ENCODE measurements at places on chromosomes 3 and 15.
A peak's percentile ranks its signal among the peaks of the same experiment; 100 is the strongest.

GRCh38 chr3:187677604-187678003, 7.4 kb upstream of the SST start:
- H3K27ac ChIP-seq, result no peak overlapping the region
- H3K4me3 ChIP-seq, result no peak overlapping the region
- H3K4me1 ChIP-seq, result no peaks in the 10 kb centered on the region
- no peak for DNase-seq
- H3K36me3 ChIP-seq, result no peaks in the 10 kb centered on the region
- no peaks in the 10 kb centered on the region for H3K27me3 ChIP-seq

DNA sequence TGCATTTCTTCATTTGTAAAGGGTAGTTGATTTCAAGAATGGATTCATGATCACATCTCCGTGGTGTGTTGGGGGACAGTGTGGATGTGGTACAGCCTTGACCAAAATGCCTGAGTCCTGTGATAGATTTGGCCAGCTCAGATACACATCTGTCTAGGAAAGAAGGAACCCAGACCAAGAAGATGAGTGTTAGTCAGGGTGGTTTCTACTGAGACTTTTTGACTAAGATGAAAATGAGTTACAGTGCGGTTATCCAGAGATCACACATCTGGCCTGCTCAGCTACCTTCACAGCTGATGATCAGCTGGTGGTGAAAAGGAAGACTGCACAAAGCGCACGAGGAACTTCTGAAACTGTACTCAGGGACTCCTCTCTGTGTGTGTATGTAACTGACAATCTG, 68.0 kb downstream of the FNDC3B start:
- no peaks in the 10 kb centered on the region for H3K27me3 ChIP-seq
- peak overlapping the region; percentile 56 for H3K4me3 ChIP-seq
- H3K4me1 ChIP-seq, result peaks cover 77% of the 10 kb centered on the region
- H3K27ac ChIP-seq, result peak overlapping the region; percentile 42

GRCh38 chr3:136626493-136626892, 125.7 kb downstream of the STAG1 start:
- DNase-seq, result no peak
- H3K27ac ChIP-seq, result no peak overlapping the region
- no peaks in the 10 kb centered on the region for H3K4me1 ChIP-seq
- H3K4me3 ChIP-seq, result no peak overlapping the region
- H3K27me3 ChIP-seq, result no peaks in the 10 kb centered on the region

DNA sequence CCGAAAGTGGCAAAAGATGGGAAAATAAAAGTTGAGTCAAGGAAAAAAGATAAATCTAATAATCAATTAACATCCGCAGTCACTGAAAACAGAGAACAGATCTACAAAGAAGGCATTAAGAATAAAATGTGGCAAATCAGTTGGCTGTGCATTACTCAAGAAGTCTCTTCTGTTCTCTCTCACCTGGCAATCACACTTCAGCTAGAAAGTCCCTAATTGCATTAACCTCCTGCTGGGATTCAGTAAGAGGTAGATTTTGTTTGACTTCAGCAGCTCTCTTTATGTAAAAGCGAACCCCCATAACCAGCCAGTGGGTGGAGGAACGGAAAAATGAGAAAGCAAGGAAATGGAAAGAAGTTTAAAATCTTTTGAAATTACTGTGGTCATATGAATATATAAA, 94.7 kb upstream of the PLXND1 start:
- no peak overlapping the region for H3K27ac ChIP-seq
- H3K4me3 ChIP-seq, result no peak overlapping the region
- no peaks in the 10 kb centered on the region for H3K36me3 ChIP-seq
- H3K27me3 ChIP-seq, result no peaks in the 10 kb centered on the region

DNA sequence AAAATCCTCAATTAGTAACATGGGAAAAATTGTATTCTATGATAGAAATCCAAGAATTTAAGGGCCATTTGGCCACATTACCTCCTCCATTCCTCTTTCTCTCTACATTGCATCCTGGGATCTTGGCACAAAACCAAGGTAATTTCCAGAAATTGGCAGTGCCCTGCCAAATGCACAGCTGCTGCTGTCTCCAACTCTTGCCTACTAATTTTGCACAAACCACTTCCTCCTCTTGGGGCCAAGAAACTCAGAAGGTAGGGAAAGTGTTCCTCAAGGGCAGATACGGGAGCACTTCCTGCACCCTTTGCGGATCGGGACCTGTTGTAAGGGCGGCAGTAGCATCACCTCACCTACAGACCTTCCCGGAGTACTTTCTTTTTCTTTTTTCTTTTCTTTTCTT, 57.8 kb downstream of the MAP3K13 start:
- H3K27me3 ChIP-seq, result no peaks in the 10 kb centered on the region
- H3K4me3 ChIP-seq, result no peak overlapping the region
- H3K27ac ChIP-seq, result no peak overlapping the region
- no peaks in the 10 kb centered on the region for H3K4me1 ChIP-seq
- DNase-seq, result no peak

- H3K36me3 ChIP-seq, result no peaks in the 10 kb centered on the region
- DNase-seq, result no peak
- no peaks in the 10 kb centered on the region for H3K27me3 ChIP-seq
- no peak overlapping the region for H3K4me3 ChIP-seq
- H3K27ac ChIP-seq, result no peak overlapping the region
Measured at GRCh38 chr15:52100807-52101442, 11.7 kb downstream of the BCL2L10 start.

- no peak overlapping the region for H3K4me3 ChIP-seq
- H3K4me1 ChIP-seq, result no peaks in the 10 kb centered on the region
- H3K27me3 ChIP-seq, result no peaks in the 10 kb centered on the region
- DNase-seq, result no peak
Measured at GRCh38 chr3:95184038-95184437, 1121.2 kb downstream of the NSUN3 start.

DNA sequence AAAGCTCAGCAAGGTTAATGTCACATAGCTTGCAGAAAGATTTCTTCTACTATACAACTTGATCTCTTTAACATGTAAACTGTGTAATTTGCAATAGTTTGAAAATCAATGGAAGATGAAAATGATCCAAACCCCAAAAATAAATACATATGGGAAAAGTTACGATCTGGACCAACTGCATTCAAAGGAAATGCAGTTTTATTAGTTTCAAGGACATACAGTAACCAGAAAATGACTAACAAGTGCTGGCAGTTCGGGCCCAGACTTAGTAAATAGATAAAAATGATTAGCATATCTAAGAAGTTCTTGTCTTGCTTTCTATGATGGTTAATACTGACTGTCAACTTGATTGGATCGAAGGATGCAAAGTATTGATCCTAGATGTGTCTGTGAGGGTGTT, 37.3 kb upstream of the LEKR1 start:
- H3K27me3 ChIP-seq, result no peaks in the 10 kb centered on the region
- H3K36me3 ChIP-seq, result no peaks in the 10 kb centered on the region
- H3K4me1 ChIP-seq, result peaks cover 8% of the 10 kb centered on the region
- H3K4me3 ChIP-seq, result no peak overlapping the region

DNA sequence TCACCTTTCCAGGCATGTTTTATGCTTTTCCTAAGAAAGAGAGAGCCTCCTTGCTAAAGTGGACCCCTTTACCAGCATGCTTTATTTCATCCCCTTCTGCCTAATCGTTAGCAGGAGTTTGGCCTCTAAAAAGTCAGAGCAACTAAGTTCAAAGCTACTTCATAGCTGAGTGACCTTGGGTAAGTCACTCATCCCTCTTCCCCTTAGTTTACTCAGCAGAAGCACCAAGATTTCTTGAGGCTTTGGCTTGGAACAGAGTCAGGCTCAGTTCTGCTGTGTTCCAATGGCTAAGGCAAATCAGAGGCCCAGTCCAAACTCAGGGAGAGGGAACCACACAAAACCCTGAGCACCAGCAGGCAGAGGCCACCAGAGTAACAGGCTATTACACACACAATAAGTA, 254.9 kb downstream of the TJP1 start:
- H3K27me3 ChIP-seq, result peaks cover 26% of the 10 kb centered on the region
- no peaks in the 10 kb centered on the region for H3K36me3 ChIP-seq
- no peak overlapping the region for H3K27ac ChIP-seq
- H3K4me1 ChIP-seq, result no peaks in the 10 kb centered on the region

GRCh38 chr3:58899159-58899952, 150.5 kb downstream of the CFAP20DC start:
- no peaks in the 10 kb centered on the region for H3K27me3 ChIP-seq
- H3K4me3 ChIP-seq, result no peak overlapping the region
- H3K27ac ChIP-seq, result no peak overlapping the region

DNA sequence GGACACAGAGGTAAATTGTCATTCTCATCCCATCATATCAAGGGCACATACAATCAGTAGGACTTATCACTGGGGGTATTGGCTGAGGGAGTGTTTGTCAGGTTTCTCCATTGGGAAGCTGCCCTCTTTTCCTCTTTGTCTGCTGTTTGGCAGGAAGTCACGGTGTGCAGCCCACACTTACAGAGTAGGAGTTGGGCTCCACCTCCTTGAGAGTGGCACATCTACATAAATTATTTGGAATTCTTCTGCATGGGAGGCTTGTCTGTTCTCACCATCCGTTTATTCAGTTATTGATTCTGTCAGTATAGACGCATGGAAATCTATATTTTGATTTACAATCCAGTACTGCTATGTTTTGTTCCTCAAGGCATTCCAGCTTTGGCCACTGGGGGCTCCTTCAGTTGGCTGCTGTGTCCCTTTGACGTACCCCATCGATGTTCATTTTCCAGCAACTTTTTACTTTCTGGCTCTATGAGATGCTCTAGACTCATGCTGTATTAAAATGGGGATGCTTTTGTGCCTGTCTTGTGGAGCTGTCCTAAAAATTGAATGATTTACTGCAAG, 200.3 kb downstream of the SLCO3A1 start:
- DNase-seq, result no peak
- no peaks in the 10 kb centered on the region for H3K27me3 ChIP-seq
- no peaks in the 10 kb centered on the region for H3K4me1 ChIP-seq
- no peak overlapping the region for H3K27ac ChIP-seq
- H3K36me3 ChIP-seq, result no peaks in the 10 kb centered on the region

GRCh38 chr3:150545419-150546225, 674 bp downstream of the SERP1 start:
- H3K4me1 ChIP-seq, result peaks cover 66% of the 10 kb centered on the region
- H3K4me3 ChIP-seq, result peak overlapping the region; percentile 79
- no peaks in the 10 kb centered on the region for H3K27me3 ChIP-seq
- H3K27ac ChIP-seq, result peak overlapping the region; percentile 99
- H3K36me3 ChIP-seq, result peaks cover 10% of the 10 kb centered on the region
- DNase-seq, result peak; percentile 15

DNA sequence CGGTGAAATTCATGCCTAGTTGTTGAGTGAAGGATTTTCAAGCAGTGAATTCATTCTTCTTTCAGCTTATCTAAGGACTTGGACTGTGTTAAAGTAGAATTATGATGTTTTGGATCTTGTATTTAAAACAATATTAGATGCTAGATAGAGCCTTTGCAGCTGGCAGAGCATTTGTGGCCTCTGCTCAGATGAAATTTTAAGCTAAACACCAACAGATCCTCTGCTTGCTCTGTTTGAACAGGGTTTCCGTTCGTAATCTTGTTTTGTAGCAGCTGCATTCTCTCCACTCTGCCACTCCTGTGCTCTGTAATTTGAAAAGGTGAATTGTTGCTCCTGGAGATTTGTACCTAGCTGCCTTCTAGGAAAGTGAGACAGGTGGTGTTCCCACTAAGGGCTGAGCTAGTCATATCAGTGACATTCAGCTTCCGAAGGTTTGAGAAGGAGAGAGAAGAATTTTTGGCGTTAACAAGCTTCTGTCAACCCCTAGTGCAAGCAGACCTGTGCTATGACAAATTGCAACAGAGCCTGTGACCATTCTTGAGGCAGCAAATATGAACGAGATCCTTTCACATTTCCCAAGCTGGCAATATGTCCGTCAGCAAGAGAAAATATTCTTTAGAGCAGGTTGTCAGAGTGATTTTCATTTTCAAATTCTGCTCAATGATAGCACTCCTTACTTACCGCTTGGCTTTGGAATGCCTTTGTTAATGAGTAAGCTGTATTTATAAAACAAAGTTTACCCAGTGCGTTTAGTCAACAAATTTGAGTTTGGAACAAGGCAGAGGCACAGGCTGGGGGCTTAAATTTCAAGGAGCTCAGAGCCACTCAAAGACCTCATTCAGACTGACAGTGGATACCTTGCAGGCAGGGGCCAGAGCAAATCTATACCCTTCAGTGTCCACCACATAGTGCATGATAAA, 5.3 kb downstream of the CHST2 start:
- H3K4me1 ChIP-seq, result peaks cover 15% of the 10 kb centered on the region
- no peak overlapping the region for H3K27ac ChIP-seq
- DNase-seq, result no peak
- no peaks in the 10 kb centered on the region for H3K27me3 ChIP-seq
- no peak overlapping the region for H3K4me3 ChIP-seq

- no peaks in the 10 kb centered on the region for H3K27me3 ChIP-seq
- no peak overlapping the region for H3K4me3 ChIP-seq
- H3K36me3 ChIP-seq, result no peaks in the 10 kb centered on the region
- H3K4me1 ChIP-seq, result no peaks in the 10 kb centered on the region
Measured at GRCh38 chr3:65988411-65989180, 50.1 kb downstream of the MAGI1 start.

GRCh38 chr3:87771337-87772192, 287.2 kb downstream of the CGGBP1 start:
- no peaks in the 10 kb centered on the region for H3K4me1 ChIP-seq
- DNase-seq, result peak; percentile 36
- no peak overlapping the region for H3K4me3 ChIP-seq
- H3K27ac ChIP-seq, result no peak overlapping the region
- H3K27me3 ChIP-seq, result no peaks in the 10 kb centered on the region
- H3K36me3 ChIP-seq, result no peaks in the 10 kb centered on the region

DNA sequence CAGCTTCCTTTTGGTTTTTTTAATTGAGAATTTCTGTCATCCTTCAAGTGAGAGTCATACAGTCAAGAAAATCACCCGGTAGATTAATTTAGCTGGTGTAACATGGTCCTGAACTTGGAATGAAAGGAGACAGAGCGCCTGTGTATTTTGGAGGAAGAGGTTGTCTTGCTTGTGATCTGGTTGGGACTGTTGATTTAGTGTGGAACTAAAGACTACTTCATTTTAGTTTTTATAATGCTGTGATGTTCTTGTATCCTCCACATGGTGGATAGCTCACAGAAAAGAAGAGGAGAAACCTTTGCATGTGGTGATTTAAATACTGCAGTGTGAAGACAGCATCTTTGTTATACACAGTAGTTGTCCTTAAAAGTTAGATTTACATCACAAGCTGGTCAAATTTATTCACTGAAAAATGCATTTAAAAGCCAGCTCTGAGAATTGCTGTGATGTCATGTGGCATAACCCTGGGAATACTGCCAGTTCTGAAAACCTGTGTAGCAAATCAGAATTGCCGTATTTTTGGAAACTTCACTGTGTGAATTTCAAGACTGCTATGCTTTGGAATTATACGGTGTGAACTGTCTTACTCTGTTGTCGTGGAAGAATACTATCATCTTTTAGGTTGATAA, 268.5 kb downstream of the PTPRG start:
- no peak for DNase-seq
- H3K36me3 ChIP-seq, result no peaks in the 10 kb centered on the region
- H3K4me1 ChIP-seq, result no peaks in the 10 kb centered on the region
- no peak overlapping the region for H3K27ac ChIP-seq
- H3K4me3 ChIP-seq, result no peak overlapping the region

- no peak overlapping the region for H3K27ac ChIP-seq
- no peaks in the 10 kb centered on the region for H3K36me3 ChIP-seq
- H3K4me1 ChIP-seq, result no peaks in the 10 kb centered on the region
- no peak for DNase-seq
- peaks cover 3% of the 10 kb centered on the region for H3K27me3 ChIP-seq
Measured at GRCh38 chr15:77657634-77658238, 25.0 kb upstream of the LINGO1 start.

- H3K36me3 ChIP-seq, result no peaks in the 10 kb centered on the region
- H3K4me3 ChIP-seq, result no peak overlapping the region
- no peaks in the 10 kb centered on the region for H3K27me3 ChIP-seq
- DNase-seq, result no peak
- H3K27ac ChIP-seq, result no peak overlapping the region
Measured at GRCh38 chr15:57221134-57221533, 155.2 kb upstream of the CGNL1 start.

- H3K4me3 ChIP-seq, result no peak overlapping the region
- H3K27me3 ChIP-seq, result no peaks in the 10 kb centered on the region
- no peak for DNase-seq
- H3K36me3 ChIP-seq, result no peaks in the 10 kb centered on the region
- H3K27ac ChIP-seq, result no peak overlapping the region
- H3K4me1 ChIP-seq, result no peaks in the 10 kb centered on the region
Measured at GRCh38 chr3:102361101-102361500, 73.7 kb upstream of the ZPLD1 start.
